DMS153 (cell line): ENCODE measurements at places on chromosomes 6 and 20.

- no peak for DNase-seq
Observed at GRCh38 chr6:35557239-35557638, 44.5 kb upstream of the TULP1 start.

DNA sequence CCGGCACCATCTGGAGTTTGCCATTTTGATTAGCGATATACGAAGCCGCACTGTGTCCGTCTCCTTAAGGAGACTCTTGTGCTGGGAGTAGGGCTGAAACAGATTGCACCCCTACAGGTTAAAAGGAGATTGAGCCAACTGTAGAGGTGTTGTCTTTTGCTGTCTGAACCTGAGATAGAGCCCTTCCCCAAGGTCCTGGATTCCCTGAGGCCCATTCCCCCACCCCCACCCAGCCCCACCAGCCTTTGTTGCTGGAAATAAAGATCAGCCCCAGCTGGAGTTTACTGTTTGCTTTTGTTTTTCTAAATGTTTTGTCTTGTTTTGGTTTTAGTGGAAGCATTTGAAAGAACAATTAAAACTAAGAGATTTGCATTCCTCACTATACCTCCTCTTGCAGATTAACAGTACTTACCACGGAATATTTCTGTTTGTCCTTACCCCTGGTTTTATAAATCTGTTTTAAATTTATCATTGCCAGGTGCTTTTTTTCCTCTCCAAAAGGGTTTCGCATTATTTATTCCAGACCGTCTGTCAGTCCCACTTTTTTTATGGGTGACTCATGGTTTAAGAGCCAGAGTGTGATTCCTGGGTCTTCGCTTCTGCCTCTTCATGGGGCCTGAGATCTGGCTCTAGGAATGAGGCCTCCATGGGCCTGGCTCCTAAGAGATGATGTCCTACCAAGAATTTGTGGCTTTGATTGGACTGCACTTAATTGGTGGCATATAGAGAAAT, 169.2 kb downstream of the DTNBP1 start:
- no peak for DNase-seq

DNA sequence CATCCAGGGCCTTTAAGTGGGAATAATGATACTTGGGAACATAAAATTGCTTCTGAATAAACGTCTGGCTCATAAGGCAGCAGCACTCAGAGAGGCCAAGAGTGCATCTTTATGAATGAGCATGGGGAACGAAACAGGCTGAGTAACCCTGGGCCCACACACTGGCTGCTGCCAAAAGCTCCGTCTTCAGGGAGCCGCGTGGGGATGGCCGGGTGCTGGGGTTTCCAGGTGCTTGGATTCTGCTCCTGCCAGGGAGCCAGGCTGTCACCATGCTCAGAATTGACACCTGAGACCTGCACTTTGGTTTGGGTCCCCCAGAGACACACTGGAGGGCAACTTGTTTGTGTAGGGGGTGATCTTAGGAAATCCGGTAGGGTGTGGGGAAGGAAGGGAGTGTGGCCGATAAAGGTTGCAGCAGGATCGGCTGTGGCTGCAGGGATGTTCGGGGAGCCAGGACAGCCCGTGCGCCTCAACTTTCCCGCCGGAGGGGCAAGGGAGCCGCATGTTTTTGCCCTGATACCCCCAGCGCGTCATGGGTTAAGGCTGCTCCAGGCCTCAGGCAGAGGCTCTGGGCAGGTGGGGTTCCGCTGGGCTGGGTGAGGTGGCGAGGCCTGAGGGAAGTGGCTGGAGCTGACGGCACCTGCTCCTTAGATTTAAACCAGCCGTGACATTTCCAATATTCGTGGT, 101.8 kb downstream of the YTHDF1 start:
- no peak for DNase-seq

GRCh38 chr6:145028144-145028818, 707.0 kb downstream of the EPM2A start:
- no peak for DNase-seq

GRCh38 chr20:5096463-5096862, 23.3 kb downstream of the PCNA start:
- DNase-seq: no peak

- no peak for DNase-seq
Observed at GRCh38 chr20:4483486-4483885, 238.2 kb upstream of the PRND start.

DNA sequence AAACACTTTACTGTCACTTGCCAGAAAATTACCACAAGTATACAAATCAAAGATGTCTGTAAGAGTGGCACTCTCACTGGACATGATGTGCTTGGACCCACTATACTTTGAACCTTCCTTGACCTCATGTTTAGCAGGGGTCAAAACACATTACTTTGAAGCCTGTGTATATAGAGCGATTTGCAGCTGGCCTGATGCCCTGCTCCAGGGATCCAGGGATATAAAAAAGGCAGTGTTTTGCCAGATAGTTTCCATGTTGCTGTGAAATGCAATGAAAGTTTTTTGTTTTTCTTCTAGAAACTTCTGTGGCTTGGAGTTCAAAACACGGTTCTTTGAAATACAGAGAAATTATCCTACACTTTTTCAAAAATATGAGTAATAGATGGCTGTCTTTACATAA, 165.7 kb downstream of the FOXC1 start:
- DNase-seq: no peak
